ENCODE measurements at places on chromosomes 13 and 19.

GRCh38 chr13:44842158-44842557 lies 147.1 kb downstream of the NUFIP1 start:
- no peak for DNase-seq

GRCh38 chr13:94419304-94419924 lies 60.1 kb downstream of the DCT start:
- DNase-seq, result no peak

DNA sequence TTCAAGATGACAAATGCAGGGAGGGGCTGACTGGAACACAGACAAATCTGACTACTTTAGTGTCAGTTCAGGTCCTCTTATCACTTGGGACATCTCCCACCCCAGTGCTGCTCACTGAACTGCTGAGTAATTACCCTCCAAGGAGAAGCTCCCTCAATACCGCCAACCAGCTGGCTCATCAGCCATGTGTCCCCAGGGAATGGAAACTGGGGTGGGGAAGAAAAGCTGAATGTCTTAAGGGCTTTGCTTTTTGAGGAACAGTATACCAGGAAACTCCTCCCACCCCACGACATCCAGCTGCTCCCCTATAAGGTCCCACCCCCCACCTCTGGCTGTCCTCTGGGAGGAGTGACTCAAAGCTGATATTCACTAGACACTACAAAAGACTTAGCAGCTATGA lies 2.0 kb downstream of the ZNF823 start:
- no peak for DNase-seq

- DNase-seq, result no peak
Observed at GRCh38 chr13:47287291-47287751, 390.5 kb upstream of the HTR2A start.

- no peak for DNase-seq
Observed at GRCh38 chr13:54614726-54615125, 1586.1 kb downstream of the OLFM4 start.

- DNase-seq, result no peak
Observed at GRCh38 chr19:2332341-2333026, 4.0 kb downstream of the SPPL2B start.

GRCh38 chr13:106061781-106062180 lies 473.7 kb downstream of the EFNB2 start:
- no peak for DNase-seq

DNA sequence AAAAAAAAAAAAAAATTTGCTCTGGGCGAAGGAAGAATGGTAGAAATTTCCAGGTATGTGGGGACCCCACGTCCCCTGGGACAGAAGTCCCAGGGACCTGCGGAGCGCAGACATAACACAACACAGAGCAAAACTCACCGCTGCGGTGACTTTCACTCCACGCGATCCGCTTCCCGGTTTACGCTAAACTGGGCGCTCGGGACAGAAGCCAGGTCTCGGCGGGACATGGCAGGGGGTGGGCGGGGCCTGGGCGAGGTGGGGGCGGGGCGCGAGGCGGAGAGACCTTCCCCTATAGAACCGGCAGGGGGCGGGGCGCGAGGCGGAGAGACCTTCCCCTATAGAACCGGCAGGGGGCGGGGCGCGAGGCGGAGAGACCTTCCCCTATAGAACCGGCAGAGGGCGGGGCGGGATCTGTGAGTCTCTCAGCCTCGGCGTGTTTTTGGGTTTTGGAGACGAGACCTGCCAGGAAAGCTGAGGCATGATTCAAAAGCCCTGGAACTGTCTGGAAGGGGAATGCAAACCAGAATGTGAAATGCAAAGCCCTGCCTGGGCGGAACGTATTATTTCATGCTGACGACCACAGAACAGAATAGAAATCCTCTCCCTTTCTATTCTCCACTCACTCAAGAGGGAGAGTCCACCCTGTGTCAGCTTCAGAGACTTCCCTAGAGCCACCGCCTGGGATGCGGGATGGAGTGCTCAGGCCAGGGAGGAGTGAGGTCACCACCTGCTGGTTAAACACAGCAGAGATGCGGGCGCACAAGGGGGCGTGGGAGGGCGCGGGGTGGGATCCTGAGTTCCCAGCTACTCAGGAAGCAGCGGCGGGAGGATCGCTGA lies 20.2 kb upstream of the ERVV-1 start:
- peak; percentile 63 for DNase-seq

- no peak for DNase-seq
Observed at GRCh38 chr19:2032296-2032941, 16.9 kb upstream of the BTBD2 start.

- DNase-seq, result peak; percentile 52
Observed at GRCh38 chr19:7917267-7918061, 2.7 kb upstream of the SNAPC2 start.

DNA sequence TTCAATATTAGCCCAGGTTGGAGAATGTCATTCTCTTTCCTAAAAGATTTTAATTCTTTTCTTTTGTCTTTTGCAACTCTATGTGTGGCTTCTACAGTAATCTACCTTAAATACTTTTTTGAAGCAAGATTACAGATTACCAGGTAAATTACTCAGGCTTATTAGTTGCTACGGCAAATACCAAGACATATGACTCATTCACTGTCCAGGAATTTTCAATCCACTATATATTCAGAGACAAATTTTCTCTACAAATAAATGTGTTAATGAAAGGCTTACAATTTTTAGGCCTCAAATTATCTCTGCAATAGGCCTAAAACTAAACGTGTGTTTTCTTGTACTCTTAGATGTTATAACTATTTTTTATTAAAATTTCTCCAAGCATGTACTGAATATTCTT lies 631.3 kb downstream of the DIAPH3 start:
- no peak for DNase-seq

- no peak for DNase-seq
Observed at GRCh38 chr19:38072776-38073750, 151.0 kb downstream of the DPF1 start.

- peak; percentile 11 for DNase-seq
Observed at GRCh38 chr19:50461066-50461875, 15.0 kb upstream of the EMC10 start.

GRCh38 chr19:11626252-11626651 lies 29.0 kb downstream of the ZNF627 start:
- DNase-seq, result no peak

- no peak for DNase-seq
Observed at GRCh38 chr13:46655377-46656180, 102.6 kb downstream of the LRCH1 start.

GRCh38 chr19:2500841-2501261 lies 24.9 kb downstream of the GADD45B start:
- no peak for DNase-seq

DNA sequence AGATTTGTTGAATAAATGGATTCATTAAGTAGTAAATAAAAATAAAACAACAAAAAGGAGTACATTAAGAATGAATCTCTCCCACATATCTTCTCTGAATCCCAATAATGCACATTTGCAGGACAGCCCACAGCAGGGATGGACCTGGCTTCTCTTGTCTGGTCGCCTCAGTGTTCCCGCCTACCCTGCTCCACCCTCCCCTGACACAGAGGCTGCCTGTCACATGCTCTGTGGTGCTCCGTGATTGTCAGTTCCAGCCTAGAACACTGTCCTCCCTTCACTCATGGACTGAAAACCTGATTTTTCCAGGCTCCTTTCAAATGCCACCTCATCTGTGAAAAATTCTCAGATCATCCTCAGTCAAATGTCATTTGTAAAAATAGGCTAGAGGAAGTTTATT lies 94.5 kb upstream of the GPR12 start:
- DNase-seq, result no peak

- DNase-seq, result no peak
Observed at GRCh38 chr19:51687791-51688670, 5.1 kb upstream of the SPACA6 start.

GRCh38 chr19:47762615-47763308 lies 15.7 kb upstream of the SELENOW start:
- no peak for DNase-seq

DNA sequence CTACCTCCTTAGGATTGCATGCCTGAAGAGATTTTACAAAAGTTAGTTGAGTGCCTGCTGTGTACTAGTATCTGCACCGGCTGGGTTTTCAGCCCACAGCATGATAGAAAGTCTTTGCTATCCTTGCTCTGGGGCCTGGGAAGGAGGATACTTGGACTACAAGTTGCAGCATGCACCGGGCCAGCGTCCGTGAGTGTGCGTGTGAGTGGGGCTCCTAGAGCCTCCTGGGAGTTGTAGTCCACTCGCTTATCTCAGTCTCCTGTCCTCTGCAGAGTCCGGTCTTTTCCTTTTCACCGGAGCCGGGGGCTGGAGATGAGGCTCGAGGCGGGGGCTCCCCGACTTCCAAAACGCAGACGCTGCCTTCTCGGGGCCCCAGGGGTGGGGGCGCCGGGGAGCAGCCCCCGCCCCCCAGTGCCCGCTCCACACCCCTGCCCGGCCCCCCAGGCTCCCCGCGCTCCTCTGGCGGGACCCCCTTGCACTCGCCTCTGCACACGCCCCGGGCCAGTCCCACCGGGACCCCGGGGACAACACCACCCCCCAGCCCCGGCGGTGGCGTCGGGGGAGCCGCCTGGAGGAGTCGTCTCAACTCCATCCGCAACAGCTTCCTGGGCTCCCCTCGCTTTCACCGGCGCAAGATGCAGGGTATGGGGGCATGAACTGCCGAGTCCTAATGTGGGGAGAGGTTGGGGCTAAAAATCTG lies 20.6 kb downstream of the BRSK1 start:
- no peak for DNase-seq

DNA sequence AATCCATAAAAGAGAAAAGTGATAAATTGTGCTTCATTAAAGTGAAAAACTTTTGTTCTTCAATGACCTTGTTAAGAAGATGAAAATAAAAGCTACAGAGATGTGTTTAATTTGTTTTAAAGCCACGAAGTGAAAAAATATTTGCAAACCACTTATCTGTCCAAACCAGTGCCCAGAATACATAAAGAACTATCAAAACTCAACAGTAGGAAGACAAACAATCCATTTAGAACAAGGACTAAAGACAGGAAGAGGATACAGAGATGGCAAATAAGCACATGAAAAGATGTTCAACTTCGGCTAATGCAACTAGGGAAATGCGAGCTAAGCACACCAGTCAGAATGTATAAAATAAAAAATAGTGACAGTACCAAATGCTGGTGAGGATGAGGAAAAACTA lies 15.0 kb downstream of the GJB6 start:
- DNase-seq, result no peak

DNA sequence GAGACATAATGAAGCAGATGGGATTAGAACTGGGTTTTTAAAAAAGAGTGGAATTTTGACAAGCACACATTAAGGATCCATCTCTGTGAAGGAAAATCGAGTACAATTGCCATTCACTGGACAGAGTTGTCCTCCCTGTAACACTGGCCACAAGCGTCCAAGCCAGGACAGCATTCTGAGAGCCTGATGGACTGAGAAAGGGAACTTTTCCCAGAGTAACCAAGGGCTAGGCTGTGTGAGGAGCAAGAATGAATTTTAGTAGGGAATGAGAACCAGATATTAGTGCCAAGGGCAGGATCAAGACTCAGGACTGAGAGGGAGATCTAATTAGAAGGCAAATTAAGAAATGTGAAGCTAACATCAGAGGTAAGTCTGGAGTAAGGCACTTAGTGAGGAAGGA lies 73.1 kb downstream of the DCLK1 start:
- DNase-seq, result no peak

GRCh38 chr13:106306748-106307277 lies 228.6 kb downstream of the EFNB2 start:
- no peak for DNase-seq

- DNase-seq, result no peak
Observed at GRCh38 chr13:33197541-33197971, 88.0 kb downstream of the STARD13 start.

DNA sequence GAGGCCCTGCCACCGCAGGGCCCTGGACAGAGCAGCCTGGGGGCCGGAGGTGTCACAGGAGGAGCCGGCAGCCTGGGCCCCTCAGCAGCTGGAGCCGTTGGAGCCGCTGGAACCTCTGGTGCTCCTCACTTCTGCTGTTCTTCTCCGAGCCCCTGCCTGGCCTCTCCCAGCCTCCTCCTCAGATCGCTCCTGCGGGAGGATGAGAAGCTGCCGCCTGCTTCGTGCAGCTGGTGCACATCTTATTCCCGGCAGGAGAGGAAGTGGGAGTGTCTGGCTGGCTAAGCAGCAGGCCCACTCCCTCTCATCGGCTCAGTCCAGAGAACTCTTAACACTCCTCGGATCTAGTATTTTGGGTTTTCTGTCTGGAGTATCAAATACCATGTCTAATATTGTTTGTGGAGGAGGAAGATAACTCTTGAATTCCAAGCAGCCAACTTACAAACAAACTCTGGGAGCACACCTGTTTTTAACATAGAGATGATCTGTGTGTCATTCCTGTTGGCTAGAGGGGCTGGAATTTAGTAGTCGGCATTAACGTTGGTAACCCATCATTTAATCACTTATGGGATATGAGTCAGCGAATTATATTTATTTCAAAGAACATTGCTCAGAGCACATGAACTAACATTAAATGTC lies 37.1 kb upstream of the RNF113B start:
- DNase-seq, result no peak

GRCh38 chr19:2813235-2814160 lies 6.2 kb upstream of the ZNF554 start:
- no peak for DNase-seq

GRCh38 chr19:18506101-18506930 lies 15.6 kb downstream of the ELL start:
- no peak for DNase-seq

GRCh38 chr13:73061473-73061872 lies 2.7 kb downstream of the KLF5 start:
- no peak for DNase-seq

GRCh38 chr19:4032436-4032835 lies 24.9 kb downstream of the PIAS4 start:
- DNase-seq, result no peak

DNA sequence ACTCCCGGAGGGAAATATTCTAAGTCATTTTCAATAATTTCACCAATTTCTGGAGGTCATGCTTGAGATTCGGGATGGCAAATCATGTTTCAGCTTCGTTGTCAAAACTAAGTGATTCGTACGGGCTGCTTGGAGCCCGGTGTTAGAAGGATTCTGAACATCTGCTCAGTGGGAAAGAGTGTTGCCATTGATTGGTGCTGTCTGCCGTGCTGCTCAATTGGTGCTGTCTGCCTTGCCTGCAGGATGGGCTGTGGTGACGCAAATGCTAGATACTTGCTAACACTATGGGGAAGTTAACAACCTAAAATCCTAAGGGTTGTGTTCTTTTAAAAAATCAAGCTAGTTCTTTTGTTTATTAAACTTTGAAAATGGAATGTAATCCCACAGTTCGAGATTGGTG lies 17.3 kb upstream of the CACNG8 start:
- no peak for DNase-seq

All from stimulated activated CD4-positive, alpha-beta T cell treated with anti-CD3 and anti-CD28 coated beads, Interleukin-15, amount 100 ng/mL, for 1 hour (primary cell).